ENCODE measurements at places on chromosomes 7 and 10. TPM values are rescaled to one million over a fixed set of nuclear protein-coding genes. Genes with fewer than 3 reads are reported as not detected.
A peak's percentile ranks its signal among the peaks of the same experiment; 100 is the strongest.

DNA sequence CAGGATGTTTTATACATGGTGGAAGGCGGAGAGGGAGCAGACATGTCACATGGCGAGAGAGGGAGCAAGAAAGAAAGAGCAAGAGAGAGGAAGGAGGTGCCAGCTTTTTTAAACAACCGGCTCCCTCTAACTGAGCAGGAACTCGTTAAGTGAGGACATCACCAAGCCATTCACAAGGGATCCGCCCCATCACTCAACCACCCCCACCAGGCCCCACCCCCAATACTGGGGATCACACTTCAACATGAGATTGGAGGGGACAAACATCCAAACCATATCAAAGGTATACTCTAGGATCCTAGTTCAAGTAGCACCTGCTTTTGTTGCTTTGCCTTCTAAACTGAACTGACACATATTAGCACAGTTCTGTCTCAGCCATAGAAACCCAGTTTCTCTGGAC, 141.9 kb upstream of the KLF14 start:
- no peak for DNase-seq
- no peaks in the 10 kb centered on the region for H3K27me3 ChIP-seq
- no peak overlapping the region for H3K4me3 ChIP-seq
- H3K4me1 ChIP-seq = peaks cover 24% of the 10 kb centered on the region

Gene CALML3
- not detected for total RNA-seq

Gene CYP2C18
- not detected for total RNA-seq

Gene FAM25A
- not detected for total RNA-seq

GRCh38 chr10:3482200-3482993, 302.6 kb downstream of the KLF6 start:
- H3K4me1 ChIP-seq = peaks cover 67% of the 10 kb centered on the region
- no peak for DNase-seq
- H3K27me3 ChIP-seq = no peaks in the 10 kb centered on the region
- H3K27ac ChIP-seq = peak overlapping the region; percentile 9
- H3K4me3 ChIP-seq = peak overlapping the region; percentile 36

DNA sequence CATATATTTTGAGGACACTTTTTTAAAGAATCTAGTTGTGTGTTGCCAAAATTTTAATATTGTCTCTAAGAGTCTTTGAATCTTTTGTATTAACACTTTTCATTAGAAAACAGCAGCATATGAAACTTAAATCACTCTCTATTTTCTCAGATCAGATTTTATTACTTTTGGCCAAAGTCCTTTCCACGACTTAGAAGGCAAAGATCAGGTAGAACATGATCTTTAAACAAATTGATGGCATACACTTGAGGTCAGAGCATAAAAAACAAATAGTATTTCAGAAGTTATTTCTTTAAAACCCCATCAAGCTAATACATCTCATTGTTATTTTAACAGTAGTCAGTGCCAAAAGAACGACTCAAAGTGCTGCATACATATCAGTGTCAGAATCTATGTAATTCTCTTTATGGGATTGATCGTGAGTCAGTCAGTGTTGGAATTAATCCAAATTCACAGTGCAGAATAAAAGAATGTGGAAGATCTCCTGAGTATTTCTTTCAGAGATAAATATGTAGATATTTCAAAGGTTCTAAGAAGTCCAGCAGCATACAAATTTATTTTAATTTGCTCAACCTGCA, 9.6 kb upstream of the AGMO start:
- H3K36me3 ChIP-seq = no peaks in the 10 kb centered on the region
- H3K4me1 ChIP-seq = no peaks in the 10 kb centered on the region
- DNase-seq = no peak
- H3K27me3 ChIP-seq = no peaks in the 10 kb centered on the region
- no peak overlapping the region for H3K4me3 ChIP-seq

Gene TBC1D12
- total RNA-seq = 6.1 TPM

DNA sequence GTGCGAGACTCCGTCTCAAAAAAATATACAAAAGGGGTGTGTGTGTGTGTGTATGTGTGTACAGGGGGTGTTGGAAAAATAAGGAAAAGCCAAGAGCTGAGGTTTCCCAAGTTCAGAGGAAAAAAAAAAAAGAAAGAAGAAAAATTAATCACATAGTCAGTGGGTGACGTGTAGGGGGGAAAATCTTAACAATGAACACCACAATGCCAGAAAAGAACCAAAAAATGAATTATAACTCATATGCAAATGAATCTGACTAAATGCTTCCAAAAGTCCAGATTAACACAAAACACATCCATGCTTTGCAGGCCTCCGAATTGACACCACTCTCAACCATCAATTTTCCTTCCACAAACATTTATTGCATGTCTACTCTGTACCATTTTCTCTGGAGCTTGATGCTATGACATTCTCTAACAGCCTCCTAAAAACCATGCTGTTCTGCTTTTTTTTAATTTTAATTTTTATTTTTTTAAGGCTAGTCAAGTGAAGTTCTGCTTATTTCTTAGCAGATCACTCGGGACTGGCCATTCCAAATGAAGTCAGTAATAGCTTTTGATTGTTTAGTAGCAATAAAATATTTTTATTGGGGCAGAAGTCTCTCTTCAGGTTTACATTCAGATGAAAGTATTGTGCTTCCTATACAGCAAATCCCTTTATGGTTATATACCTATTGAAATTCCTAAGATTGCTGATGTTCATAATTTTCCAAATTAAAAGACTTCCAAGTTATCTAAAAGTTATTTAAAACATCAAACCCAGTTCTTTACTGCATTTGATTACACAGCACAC, 133.8 kb downstream of the CNOT4 start:
- peaks cover 11% of the 10 kb centered on the region for H3K36me3 ChIP-seq

Gene PCLO
- total RNA-seq = 0.07 TPM

Measured in activated B cell treated with CpG ODN at 0.5 μM for 24 hours (primary cell).